ENCODE measurements at places on chromosomes 4 and X.

DNA sequence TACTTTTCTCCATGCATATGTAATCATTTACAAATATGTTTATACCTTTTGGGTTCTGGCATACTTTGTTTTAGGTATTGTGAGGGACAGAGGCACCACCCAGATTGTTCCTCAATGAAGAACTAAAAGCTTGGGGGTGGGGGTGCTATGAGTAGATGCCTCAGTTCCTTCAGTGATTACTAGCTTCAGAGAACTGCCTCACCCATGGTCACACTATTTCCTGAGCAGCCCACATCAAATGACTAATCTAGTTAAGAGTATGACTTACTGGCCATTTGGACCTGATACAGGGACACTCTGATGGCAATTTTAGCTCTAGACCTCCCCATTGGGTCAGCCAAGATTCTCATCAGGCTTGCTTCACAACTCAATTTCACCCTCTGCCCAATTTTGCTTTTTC lies 22.2 kb upstream of the CXXC4 start:
- DNase-seq, result no peak

DNA sequence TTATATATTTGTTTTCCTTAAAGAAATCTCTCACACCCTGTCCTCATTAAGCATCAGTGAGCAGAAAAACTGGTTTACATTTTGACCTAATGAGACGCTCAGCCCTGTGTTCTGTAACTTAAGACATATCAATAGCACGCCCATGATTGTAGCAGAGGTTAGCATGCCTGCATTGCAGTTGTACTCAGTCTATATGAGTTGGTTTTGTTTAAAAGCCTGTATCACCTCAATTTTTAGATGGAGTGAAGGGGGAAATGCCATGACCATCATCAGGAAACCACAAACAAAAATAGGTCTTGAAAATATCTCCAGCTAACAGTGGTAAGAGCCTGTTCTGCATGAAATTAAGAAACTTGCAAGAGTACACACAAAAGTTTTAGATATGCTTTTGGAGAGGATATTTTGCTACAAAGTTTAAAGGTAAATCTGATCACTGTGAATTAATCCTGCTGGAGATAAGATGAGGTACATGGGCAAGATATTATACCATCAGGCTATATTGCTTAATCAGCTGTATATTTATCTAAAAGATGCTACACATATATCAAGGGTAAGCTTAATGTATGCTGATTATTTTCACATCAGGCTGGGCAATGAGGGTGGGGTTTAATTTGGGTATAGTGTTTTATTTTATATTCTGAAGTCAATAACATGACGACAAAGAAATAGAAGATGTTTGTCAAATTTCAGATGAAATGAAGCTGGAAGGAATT lies 13.1 kb upstream of the COQ2 start:
- no peak for DNase-seq

GRCh38 chr4:108560616-108561015 lies 59.8 kb upstream of the RPL34 start:
- DNase-seq, result peak; percentile 35

DNA sequence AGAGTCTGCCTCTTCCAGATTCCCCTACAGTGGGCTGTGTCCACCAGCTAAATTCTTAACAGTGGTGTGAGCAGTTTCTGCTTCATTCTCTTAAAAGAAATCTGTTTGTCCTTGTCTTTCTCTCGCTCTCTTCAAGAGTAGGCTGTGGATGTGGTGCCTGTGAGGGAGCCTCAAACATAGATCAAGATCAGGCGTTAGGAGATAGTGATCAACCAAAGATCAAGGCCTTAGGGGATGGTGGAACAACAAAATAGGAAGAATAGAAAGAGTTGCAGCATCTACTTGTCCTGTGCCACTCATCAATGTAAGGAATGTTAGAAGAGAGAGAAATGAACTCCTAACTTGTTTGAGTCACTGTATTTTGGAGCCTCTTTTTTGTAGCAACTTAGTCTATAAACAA lies 144.2 kb downstream of the AASDH start:
- DNase-seq, result no peak

GRCh38 chrX:24207826-24208225 lies 58.3 kb downstream of the ZFX start:
- DNase-seq, result no peak

DNA sequence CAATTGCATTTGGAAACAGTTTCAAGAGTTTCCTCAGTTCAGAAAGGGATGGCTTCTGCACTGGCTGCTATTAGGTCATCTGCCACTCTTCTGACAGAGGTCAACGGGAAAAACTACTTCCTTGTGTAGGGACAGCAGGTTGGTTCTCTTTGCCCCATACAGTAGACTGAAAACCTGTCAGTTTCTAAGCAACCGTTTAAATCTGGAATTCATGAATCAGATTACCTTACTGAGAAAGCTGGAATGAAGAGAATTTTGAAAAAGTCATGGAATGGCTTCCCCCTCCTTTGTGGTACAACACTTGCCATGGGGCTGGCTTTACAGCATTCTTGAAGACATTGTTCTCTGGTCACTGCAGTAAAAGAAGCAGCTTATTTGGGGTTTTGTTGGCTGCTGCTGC lies 240.3 kb downstream of the IL1RAPL2 start:
- no peak for DNase-seq

All from tongue (tissue), 3 donors.